SHP77 (cell line): ENCODE measurements at places on chromosomes 4 and X.

DNA sequence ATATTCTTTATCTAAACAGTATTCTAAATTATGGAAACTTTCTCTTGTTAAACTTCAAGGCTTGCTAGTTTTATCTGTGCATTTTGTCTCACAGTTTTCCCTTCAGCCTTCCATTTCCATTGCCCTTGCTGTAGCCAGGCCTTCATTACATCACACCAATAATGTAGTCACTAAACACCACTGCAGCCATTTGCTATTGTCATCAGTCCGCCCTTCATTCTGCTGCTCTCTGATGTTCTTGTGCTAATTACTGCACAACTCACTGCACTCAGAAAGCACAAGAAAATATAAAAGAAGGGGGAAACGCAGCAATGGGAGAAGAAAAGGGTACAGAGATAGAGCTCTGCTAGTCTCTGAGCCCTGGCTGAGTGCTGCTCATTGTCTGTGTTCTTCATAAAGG is 239.6 kb upstream of the FSTL5 start:
- DNase-seq, result no peak

DNA sequence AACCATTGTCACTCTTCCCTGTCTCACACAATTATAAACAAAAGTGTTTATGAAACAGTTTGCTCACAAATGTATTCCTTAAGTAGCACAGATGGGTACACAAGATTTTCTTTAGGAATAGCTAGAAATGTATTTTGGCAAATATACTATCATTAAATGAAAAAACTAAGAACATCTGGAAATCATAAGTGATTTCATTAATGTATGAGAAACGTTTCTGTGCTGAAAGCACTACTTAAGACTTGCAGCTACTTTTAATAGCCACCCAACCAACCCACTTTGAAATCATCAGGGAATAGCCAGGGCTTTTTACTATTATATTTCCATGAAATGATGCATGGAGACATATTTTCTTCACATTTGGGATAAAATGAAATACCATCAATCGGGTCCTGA is 62.3 kb upstream of the NAP1L5 start:
- DNase-seq, result no peak

- peak; percentile 17 for DNase-seq
These were observed 128.4 kb downstream of the REELD1 start for GRCh38 chr4:146342600-146343192.

DNA sequence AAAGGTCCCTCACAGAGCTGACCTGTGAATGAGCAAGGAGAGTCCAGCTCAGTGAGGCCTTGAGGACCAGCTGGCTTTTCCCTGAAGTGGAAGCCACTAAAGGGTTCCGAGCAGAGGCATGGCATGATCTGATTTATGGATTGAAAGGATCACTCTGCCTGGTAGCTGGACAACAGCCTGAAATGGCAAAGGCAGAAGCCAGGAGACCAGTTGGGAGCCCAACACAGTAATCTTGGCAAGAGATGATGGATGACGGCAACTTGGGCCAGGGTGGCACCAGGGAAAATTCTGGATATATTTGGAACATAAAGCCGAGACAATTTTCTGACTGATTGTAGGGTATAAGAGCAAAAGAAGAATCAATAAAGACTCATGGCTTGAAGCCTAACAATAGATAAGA is 69.3 kb upstream of the STIM2 start:
- DNase-seq, result no peak

DNA sequence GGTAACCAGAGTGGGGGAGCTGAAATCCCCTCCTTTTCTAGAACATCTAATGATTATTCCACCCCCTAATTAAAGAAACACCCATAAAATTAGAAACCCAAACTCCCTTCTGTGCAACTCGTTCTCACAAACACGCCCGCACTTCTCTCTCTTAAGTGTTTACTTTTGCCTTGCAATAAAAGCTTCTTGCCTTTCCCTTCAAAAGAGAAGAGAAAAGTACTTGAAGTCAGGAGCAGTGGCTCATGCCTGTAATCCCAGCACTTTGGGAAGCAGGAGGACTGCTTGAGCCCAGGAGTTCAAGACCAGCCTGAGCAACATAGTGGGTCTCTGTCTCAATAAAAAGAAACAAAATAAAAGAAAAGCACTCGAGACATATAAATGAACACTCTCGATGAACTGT is 3.6 kb upstream of the GPR173 start:
- no peak for DNase-seq

GRCh38 chrX:41335958-41336331 is 2.0 kb downstream of the DDX3X start:
- no peak for DNase-seq

DNA sequence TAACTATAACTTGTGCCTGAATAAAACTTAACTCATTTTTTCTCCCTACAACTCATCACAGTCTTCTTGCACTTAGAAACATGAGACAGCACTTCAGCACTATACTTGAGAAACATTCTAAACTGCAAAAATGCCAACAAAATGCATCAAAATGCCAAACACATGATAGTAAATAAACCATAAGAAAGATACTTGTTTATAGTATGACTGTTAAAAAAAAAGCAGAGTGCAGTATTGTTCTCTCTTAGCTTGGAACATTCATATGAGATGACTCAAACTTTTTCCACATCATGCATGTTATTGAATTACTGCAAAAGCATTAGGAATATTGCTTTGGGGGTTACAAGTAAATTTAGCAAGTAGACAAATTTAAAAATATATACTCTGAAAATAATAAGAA is 135.7 kb upstream of the ANXA10 start:
- DNase-seq, result no peak

- DNase-seq, result no peak
These were observed at the start of gene AR for GRCh38 chrX:67543818-67544217. AR (plus strand) TSS chrX:67544021; CDS start chrX:67545147, 1,126 bp downstream.

DNA sequence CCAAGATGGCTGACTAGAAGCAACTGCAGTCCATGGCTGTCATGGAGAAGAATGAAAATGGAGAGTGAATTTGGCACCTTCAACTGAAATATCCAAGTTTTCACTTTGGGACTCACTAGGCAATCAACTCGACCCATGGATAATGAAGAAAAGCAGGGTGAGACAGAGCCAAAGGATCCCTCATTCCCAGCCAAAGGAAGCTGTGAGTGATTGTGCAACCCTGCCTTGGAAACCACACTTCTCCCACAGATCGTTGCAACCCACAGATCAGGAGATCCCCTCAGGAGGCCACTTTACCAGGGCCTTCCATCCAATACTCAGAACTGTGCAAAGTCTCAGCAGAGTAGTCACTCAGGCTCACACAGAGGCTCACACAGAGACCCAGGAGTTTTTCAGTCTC is 4.5 kb downstream of the CFAP299 start:
- no peak for DNase-seq

DNA sequence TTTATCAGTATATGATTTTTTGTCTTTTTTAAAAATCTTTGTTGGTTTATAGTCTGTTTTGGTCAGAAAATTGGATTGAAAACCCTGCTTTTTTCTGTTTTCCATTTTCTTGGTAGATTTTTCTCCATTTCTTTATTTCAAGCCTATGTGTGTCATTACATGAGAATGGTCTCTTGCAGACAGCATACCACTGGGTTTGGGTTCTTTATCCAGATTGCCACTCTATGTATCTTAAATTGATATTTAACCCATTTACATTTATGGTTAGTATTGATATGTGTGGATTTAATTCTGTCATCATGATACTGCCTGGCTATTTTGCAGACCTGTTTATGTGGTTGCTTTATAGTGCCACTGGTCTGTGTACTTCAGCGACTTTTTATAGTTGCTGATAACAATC is 239.9 kb upstream of the NDST4 start:
- no peak for DNase-seq

DNA sequence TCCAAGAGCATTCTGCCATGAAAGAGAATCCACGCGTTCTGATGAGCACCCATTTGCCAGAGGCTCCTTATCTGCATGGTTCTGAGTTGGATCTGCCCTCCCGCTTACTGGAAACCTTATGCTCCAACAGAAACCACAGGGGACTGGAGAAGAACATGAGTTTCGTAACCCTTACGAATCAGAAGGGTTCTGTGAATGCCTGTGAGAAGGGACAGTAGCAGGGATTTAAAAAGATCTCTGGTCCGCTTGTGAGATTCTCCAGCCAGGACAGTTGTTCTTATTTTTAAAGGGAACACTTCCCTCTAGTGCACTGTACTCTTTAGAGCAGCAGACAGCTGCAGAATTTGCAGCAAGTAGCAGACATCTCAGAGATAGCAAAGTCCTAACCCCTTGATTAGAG is 22.5 kb upstream of the CENPU start:
- no peak for DNase-seq

GRCh38 chr4:185023471-185023870 is 5.2 kb downstream of the HELT start:
- no peak for DNase-seq

GRCh38 chr4:112361181-112361791 is 64.1 kb downstream of the ALPK1 start:
- DNase-seq, result no peak

GRCh38 chr4:150209140-150209829 is 131.0 kb downstream of the DCLK2 start:
- no peak for DNase-seq

DNA sequence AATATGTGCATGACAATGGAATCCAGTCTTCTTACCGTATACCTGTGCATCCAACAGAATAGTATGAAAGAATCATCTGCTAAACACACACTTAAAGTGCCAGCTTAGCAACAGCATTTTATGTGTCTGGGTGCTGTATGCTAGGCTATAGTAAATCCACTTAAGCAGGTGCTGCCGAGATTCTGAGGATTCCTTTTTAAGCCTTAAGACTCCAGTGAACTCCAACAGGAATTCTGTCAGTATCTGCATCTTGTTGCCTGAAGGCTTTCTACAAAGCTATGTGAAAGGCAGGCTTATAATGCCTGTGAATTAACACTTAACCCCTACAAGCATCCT is 1076.4 kb upstream of the PABPC4L start:
- no peak for DNase-seq

- no peak for DNase-seq
These were observed 16.6 kb upstream of the H2AZ1 start for GRCh38 chr4:99966692-99967091.

DNA sequence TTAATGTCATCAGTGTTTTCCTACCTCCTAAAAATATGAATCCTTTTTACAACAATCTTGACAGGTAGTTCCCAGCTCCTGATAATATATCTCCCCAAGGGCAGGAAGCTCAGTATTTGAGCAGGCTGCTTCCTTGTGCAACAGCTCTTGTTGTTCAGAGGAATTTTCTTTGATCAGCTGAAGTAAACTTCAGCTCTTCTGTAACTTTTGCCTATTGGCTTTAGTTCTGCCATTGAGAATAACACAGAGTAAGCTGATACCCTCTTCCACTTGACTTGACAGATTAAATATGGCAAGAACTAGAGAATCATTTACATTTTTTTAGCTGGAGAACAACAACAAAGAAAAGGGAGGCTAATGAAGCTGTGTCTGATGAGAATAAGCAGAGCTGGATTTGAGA is 75.2 kb downstream of the LUZP4 start:
- no peak for DNase-seq

- no peak for DNase-seq
These were observed 25.9 kb downstream of the NOP14 start for GRCh38 chr4:2937146-2937857.

DNA sequence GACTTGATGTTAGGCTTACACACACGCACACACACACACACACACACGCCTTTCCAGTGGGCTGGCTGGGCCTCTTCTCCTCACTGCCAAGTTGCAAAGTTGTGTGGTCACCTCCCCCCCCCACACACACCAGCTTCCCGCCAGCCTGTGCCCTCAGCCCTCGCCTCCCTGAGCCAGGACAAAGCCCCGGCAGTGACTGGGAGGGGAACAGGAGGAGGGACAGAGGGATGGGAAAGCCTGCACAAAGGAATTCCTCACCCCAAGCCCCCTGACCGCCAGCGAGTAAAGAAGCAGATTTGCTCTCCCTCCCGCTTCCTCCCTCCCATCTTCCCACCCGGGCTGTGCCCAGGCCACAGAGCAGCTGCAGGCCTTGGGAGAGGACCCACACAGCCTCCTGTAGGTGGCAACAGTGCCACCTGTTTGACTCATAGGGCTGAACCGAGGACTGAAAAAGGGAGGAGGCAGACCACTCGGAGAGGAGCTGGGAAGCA is at the start of gene GDPD2:
GDPD2 (plus strand) TSS at position 464 of the 491 bp plus-strand sequence. CDS start 1,671 bp downstream, outside the sequence.
- DNase-seq, result peak; percentile 63

GRCh38 chr4:147891476-147892115 is 159.7 kb downstream of the ARHGAP10 start:
- no peak for DNase-seq

GRCh38 chr4:182141061-182141460 is 102.1 kb upstream of the TENM3 start:
- DNase-seq, result no peak

- DNase-seq, result no peak
These were observed 28.9 kb downstream of the PDK3 start for GRCh38 chrX:24493740-24494581.

DNA sequence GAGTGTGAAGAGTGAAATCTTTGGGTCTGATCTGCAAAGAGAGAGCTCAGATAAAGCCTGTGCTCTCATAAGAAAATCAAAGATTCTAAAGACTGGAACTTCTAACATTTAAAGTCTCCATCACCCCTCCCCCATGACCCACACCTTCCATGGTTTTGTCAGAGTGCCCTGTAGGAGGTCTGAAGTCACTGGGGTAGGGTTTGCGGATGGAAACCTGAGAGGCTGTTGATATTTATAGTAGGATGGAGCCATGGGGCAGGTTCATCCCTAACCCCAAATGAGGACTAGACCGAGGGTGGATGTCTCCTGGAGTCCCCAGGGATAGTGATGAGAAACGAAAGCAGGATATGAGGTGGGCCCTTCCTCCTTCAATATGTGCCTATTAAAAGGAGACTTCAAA is 28.4 kb upstream of the NLGN4X start:
- no peak for DNase-seq

DNA sequence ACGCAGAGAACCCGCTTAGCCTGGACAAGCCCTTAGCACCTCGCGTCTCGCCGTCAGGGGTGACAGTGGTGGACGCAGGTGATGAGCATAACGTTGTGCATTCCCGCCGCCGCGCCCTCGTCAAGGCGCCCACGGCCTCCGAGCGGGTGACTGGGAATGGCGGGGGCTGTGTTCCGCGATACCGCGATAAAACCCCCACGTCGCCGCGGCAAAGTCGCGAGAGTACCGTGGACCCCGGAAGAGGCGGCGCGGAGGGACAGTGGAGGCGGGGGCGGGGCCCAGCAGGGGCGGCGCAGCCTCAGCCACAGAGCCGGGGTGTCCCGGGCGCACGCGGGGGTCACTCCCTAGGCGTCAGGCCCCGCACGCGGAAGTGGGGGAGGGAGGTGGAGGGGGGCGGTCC is 53.8 kb downstream of the ZFYVE28 start:
- no peak for DNase-seq

DNA sequence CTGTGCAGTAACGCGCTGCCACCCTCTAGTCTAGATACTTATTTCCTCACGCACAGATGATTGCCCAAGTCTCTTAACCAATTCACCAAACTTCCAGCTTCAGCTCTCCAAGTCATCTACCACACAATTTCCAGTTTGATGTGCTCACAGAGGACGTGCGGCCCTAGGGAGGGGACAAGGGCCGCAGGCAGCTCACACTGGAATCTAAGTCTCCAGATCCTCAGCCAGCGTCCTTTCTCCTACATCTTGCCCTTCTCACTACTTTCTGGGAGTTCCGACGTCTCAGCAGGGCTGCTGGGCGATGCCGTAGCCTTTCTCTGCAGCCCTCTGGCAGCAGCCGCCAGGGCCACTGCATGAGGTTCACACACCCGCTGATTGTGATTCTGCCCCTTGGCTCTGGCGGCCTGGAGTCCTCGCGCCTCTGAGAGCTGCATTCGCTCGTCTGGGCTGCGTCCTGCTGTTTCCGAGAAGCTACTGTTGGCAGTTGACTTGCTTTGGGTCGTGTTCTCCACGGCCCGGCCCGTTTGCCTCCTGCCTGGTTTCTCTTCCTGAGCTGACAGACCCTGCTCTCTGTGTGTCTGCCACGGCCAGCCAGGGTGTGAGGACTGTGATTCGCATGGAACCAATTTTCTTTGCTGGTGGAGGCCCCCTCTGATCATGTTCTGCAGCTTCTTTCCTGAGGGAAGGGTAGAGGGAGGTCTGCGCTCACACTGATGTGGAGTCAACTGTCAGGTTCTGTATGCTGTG is 14.1 kb upstream of the TMEM131L start:
- DNase-seq, result no peak
